AG09319 (cell line): ENCODE measurements at places on chromosomes 2 and 18.
A peak's percentile ranks its signal among the peaks of the same experiment; 100 is the strongest.

- no peak for DNase-seq
Measured at GRCh38 chr2:64928813-64929212, 60.4 kb upstream of the SLC1A4 start.

- DNase-seq: no peak
Measured at GRCh38 chr2:140836826-140837225, 1294.0 kb downstream of the LRP1B start.

- DNase-seq: no peak
Measured at GRCh38 chr18:13218368-13218991, at the start of gene LDLRAD4. Gene LDLRAD4 (plus strand): TSS chr18:13218760.

GRCh38 chr2:180614776-180615175 lies 365.6 kb upstream of the UBE2E3 start:
- peak; percentile 57 for DNase-seq

DNA sequence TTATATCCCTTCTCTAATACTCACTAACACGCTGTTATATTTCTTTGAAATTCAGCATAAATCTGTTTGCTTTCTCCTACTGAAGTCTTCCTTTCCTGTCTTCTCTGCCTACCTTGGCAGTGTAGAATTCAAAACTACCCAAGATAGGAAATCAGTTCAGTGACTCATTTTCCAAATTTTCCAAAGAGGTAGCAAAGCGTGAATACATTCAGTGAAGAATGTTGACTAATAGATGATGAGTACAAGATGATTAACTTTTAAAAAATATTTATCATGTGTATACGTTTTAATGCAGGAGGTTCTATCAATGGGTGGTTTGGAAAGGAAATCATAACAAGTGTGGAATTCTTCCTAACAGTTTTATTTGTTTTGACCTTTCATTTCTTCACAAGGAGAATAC lies 201.9 kb upstream of the SLC8A1 start:
- no peak for DNase-seq

GRCh38 chr18:77063260-77063659 lies 69.3 kb downstream of the MBP start:
- DNase-seq: no peak

DNA sequence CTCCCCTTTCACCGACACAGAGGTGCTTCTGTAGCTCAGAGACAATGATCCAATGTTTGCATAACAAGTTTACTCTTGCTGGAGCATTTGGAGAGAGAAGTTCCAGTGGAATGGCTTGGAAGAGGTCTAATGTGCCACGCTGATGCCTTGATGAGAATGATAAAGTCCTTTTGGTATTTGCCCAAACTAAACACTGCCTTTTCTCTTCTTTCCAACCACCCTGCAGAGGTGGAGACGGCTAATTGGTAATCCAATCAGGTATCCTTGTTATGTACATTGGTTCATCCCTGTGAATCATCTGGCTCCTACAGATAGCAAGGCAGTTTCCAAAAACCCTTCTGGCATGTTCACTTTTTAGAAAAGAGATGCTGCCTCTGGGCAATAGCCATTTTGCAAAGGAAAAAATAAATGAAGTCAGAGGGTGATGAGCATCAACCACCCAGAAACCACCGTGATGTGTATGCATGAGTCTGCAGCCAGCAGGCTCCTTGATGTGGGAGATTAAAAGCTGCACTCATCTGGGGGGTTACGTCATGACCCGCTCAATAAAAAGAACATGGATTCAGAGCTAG lies 40.6 kb downstream of the KIAA2012 start:
- DNase-seq: peak; percentile 81

GRCh38 chr2:69652206-69652605 lies 8.7 kb upstream of the AAK1 start:
- DNase-seq: peak; percentile 4

- no peak for DNase-seq
Measured at GRCh38 chr2:74555610-74556103, 1.1 kb downstream of the DOK1 start.

GRCh38 chr18:8397034-8397433 lies 212.2 kb upstream of the RAB12 start:
- no peak for DNase-seq

DNA sequence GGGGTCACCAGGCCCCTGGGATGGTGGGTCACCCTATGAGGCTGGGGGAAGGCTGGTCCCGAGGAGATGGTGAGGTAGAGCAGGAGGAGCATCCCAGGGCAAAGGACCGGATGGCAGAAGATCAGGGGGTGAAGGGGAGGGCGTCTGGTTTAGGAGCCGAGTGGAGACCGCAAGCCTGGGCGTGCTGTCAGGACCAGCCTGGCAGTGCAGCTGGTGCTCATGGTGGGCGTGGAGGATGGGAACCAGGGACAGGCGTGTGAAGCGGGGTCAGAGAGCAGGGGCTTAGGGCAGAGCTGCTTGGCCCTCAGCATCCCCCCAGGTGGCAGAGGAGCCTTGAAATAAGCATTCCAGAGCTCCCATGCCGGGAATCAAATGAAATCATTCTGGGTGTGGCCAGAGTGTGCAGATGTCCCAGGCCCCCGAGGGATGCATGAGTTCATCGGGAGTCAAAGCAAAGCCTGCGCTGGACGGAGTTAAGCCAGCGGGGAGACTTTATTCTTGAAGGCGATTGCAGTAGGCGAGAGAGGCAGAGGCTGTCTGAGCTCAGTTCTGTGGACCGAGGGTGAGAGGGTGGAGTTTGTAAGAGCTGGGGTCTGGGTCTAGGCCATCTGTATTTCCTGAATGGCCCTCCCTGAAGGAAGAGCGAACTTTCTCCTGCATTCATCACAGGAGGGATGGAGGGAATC lies 33.1 kb upstream of the MBP start:
- DNase-seq: peak; percentile 29

GRCh38 chr2:237691908-237692600 lies 64.7 kb downstream of the LRRFIP1 start:
- peak; percentile 79 for DNase-seq

DNA sequence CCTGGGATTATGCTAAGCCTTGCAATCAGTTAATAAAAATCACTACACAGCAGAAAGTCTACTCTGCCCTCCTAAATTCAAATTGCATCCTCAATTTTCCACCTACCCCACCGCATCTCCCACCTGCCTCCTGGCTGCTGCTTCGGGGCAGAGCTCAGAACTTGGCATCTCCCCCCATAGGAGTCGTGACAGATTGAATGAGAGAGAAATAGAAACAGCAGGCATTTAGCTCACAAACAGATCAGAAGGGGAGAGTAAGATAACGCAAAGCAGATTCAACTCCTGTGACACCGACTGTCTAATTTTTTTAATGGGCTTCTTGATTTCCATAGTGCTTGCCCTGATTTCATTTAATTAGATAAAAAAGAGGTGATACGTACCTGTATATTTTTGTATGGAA lies 24.7 kb upstream of the LRRC30 start:
- DNase-seq: no peak

- DNase-seq: no peak
Measured at GRCh38 chr2:148207111-148207510, 186.2 kb downstream of the MBD5 start.

- no peak for DNase-seq
Measured at GRCh38 chr2:73032702-73033097, 38.8 kb downstream of the SFXN5 start.

GRCh38 chr18:7370375-7370774 lies 139.5 kb downstream of the LRRC30 start:
- no peak for DNase-seq

DNA sequence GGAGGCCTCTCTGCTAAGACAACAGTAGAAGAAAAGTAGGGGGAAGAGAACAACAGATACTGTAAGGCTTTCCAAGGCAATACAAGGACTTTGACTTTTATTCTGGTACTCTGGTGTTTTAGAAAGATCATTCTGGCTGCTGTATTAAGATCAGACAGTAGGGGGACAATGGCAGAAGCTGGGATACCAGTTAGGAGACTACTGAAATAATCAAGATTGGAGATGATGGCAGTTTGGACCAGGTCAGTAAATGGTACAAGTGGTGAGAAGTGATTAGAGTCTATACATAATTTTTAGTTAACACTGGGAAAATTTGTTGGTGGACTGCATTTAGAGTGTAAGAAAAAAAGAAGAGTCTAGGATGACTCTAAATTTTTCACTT lies 139.7 kb downstream of the ROCK1 start:
- no peak for DNase-seq

DNA sequence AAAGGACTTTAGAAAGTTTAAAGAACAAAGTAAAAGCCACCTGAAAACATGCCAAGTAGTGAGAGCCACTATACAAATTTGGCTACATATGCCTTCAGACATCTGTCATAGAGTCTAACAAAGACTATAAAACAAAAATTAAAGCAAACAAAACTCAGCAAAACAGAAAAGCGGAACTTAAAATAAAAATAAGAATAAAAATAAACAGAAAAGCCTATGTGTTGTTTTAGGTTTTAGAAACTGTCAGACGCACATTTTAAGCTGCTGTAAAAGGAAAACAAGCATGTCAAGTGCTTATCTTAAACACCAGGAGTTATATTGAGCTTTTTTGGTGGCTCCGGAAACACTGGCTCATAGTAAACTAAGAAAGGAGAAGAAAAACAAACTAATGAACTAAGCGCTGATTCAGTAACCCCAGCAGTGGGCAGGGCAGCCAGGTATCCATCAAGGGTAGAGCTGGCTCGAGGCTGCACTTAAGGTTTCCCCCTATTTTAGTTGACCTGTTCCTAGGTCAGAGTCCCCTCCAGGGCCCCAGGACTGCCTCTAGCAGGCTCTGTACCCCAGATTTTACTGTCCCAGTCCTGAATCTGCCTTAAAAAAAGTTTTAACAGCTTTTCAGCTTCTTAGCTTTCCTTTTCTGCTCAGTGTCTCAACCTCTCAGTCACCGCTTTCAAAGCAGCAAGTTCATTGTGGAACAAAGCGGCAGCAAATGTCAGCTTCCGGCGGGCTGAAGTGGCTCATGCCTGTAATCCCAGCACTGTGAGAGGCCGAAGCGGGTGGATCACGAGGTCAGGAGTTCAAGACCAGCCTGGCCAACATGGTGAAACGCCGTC lies 15.4 kb upstream of the RMC1 start:
- DNase-seq: no peak

DNA sequence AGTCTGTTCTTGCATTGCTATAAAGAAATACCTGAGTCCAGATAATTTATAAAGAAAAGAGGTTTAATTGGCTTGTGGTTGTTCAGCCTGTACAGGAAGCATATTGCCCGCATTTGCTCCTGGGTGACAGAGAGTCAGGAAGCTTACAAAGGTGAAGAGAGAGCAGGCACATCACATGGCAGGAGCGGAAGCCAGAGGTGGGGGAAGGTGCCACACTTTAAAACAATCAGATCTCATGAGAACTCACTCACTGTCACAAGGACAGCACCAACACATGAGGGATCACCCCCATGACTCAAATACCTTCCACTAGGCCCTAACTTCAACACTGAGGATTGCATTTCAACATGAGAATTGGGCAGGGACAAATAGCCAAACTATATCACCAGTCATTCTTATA lies 124.8 kb upstream of the COL5A2 start:
- DNase-seq: no peak

DNA sequence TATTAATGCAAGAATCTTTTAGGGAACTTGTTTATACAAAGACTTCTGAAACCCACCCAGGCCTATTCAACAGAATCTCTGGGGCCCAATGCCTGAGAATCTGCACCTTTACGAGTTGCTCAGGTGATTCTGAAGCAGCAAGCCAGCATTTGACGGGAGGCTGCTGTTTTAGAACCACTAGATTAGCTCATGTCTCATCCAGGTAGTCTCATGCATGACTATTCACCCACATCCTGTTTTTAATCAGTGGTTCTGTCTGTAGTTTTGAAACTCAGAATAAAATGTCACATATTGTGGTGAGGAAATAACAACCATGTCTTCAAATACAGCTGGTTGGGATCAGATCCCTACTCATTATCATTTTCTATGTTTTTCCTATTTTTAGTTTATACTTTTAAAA lies 39.5 kb downstream of the CYTIP start:
- no peak for DNase-seq

GRCh38 chr2:51624995-51625394 lies 593.1 kb upstream of the NRXN1 start:
- DNase-seq: no peak

DNA sequence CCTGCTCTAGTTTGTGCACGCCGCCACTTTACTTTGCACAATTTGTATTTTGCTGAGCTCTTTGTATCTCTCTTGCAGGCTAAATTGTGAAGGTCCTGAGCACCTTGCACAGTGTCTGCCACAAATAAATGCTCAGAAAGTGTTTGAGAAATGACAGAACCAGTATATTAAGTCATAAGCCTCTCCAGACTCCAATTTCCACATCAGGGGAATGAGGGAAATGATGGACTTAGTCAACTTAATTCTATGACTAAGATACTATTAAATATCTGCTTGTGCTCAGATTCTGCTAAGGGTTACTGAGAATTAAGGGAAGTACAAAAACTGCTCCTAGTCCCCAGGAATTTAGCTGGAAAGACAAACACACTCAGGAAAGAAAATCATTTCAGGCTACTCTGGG lies 239.1 kb upstream of the SLC14A2 start:
- DNase-seq: no peak

- DNase-seq: no peak
Measured at GRCh38 chr2:221343524-221343923, 228.6 kb downstream of the EPHA4 start.

- no peak for DNase-seq
Measured at GRCh38 chr2:146262606-146263005, 1582.2 kb upstream of the ACVR2A start.

DNA sequence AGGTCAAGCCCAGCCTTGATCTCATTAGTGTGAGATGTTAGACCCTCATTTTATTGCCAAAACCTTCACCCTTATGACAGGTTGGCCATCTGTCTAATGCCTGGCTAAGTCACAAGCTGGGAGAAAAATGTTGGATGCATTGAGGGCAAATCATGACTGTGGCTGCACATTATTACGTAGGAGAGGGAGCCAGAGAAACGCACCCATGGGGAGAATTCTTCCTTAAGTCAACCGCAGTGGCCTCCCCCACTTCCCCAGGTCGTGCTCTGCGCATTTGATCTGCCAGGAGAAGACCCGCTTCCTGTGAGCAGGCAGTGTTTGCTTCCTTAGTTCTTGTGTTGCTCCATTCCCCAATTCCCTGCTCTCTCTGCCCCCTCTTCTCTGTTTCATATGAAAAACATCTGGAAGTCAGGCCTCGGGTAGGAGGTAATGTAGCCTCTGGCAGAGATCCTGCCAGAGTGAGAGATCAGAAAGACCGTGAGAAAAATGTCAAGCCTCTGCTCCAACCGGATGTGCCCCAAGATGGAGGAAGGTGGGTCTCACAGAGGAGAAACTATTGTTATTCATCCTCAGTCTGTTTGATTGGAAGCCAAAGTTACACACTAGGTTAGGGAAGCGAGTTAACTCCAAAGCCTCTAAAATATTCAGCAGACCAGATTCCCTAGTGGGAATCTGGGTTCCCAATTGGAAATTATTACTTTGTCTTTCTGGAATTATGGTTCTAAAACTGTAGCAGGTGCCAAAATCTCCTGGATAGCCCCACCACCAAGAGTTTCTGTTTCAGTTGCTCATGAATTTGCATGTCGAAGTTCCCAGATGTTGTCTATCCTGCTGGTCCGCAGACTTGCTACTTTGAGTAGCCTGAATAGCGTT lies 144.3 kb upstream of the PELI1 start:
- peak; percentile 68 for DNase-seq

DNA sequence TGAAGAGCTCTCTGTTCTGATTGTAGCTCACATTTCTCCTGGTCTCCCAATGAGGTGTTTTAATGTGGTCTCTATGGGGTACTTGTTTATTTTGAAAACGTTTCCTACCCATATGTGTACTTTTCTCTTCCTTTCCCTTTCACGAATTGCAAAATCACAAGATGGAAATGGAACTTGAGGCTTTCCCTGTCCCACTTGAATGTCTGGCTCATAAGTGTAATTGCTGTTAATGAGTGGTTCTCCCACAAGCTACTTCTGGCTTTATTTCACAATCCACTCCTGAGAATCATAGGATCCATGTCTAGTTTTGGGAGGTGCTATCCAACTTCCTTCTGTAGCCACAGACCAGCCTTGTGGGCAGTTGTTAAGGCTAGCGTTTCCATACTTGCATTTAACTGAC lies 81.1 kb upstream of the CAVIN2 start:
- peak; percentile 59 for DNase-seq

- DNase-seq: no peak
Measured at GRCh38 chr2:134900151-134900550, 18.5 kb upstream of the CCNT2 start.
